Mesothelial cell of epicardium (in vitro differentiated cells): ENCODE measurements at places on chromosomes 3 and 15. TPM values are rescaled to one million over a fixed set of nuclear protein-coding genes. Genes with fewer than 3 reads are reported as not detected.

ATP11B gene
- 72.3 to 76.1 TPM (median 73.9 TPM) in 3 replicates for total RNA-seq

PLIN1 gene
- total RNA-seq, result 0.27 to 0.58 TPM (median 0.31 TPM) in 3 replicates

SPINK8 gene
- not detected in 3 replicates for total RNA-seq

CRYGS gene
- total RNA-seq, result 4.0 to 4.5 TPM (median 4.4 TPM) in 3 replicates

AGBL1 gene
- 0.05 TPM in 1 of 3 replicates, not detected in the others for total RNA-seq

THPO gene
- total RNA-seq, result 0.56 to 1.1 TPM (median 0.63 TPM) in 3 replicates

FBXL2 gene
- total RNA-seq, result 23.5 to 25.6 TPM (median 23.6 TPM) in 3 replicates

MYRIP gene
- total RNA-seq, result 0.53 to 0.63 TPM (median 0.59 TPM) in 3 replicates

TERC gene
- total RNA-seq, result 4.7 to 11.8 TPM (median 6.5 TPM) in 3 replicates

IFT57 gene
- total RNA-seq, result 43.1 to 52.5 TPM (median 44.3 TPM) in 3 replicates

SCAP gene
- total RNA-seq, result 104 to 113 TPM (median 109 TPM) in 3 replicates

MYZAP gene
- 3.3 to 3.9 TPM (median 3.8 TPM) in 3 replicates for total RNA-seq

HESX1 gene
- 1.5 to 2.4 TPM (median 1.7 TPM) in 3 replicates for total RNA-seq

- DNase-seq, result no peak
Measured at GRCh38 chr3:45075821-45076625, 49.9 kb downstream of the CLEC3B start.

DNA sequence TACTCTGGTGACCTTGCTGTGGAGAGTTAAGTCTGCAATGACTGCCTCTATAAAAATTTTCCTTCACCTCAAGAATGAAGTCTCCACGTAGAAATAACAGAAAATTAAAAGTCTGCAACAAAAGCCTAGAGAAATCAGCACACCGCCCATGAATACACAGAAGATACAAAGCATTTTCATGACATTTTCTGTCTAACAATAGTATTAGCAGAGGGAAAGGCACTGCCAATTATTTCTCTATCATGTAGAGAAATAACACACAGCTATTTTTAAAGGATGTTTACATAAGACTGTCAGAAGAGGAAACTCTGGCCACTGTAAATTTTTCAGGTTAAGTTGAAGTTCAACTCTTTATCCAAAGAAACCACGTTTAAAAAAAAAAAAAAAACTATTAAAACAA, 80.8 kb downstream of the GSK3B start:
- DNase-seq, result no peak

DNA sequence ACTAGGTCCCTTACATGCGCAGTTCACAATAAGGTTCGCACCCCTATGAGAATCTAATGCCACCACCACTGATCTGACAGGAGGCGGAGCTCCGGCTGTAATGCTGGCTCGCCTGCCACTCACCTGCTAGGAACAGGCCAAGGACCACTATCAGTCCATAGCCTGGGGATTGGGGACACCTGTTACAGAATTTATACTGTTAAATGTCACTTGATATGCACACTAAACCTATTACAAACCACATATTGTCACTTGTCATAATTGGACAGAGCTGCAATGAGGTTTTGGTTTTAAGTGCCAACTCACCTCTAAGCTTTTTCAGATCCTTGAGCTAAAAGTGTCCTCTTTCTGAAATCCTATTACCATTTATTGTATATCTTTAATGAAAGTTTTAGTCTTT, 507.9 kb upstream of the TPRG1 start:
- DNase-seq, result no peak

DNA sequence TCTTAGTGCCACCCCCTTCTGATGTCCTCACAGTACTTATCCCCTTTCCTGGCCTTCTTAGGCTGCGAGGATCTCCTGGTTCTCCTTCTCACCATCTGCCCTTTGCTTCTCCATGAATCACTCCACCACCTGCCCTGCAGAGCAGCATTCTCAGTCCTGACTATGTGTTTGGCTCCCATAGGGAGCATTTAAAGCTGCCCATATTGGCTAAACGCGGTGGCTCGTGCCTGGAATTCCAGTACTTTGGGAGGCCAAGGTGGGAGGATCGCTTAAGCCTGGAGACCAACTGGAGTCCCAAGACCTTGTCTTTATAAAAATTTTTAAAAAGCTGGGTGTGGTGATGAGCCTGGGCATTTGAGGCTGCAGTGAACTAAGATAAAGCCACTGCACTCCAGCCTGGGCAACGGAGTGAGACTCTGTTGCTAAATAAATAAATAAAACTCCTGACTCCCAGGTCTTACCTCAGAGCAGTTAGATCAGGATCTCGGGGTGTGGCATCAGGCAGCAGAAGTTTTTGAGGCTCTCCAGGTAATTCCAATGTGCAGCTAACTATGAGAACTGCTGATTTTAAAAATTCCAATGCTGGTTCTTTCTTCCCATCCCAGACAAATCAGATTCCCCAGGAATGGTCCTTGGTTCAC, 36.2 kb upstream of the TLE3 start:
- no peak for DNase-seq

DNA sequence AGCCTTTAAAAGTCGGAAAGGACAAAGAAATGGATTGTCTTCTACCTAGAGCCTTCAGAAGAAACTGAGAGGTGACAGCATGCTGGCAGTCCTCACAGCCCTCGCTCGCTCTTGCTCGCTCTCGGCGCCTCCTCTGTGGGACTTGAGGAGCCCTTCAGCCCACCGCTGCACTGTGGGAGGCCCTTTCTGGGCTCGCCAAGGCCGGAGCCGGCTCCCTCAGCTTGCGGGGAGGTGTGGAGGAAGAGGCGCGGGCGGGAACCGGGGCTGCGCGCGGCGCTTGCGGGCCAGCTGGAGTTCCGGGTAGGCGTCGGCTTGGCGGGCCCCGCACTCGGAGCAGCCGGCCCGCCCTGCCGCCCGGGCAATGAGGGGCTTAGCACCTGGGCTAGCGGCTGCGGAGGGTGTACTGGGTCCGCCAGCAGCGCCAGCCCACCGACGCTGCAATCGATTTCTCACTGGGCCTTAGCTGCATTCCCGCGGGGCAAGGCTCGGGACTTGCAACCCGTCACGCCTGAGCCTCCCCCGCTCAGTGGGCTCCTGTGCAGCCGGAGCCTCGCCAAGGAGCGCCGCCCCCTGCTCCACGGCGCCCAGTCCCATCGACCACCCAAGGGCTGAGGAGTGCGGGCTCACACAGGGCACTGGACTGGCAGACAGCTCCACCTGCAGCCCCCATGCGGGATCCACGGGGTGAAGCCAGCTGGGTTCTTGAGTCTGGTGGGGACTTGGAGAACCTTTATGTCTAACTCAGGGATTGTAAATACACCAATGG, 953.8 kb upstream of the GBE1 start:
- DNase-seq, result no peak

GRCh38 chr3:155070932-155071387, 9.2 kb upstream of the MME start:
- DNase-seq, result no peak

- DNase-seq, result no peak
Measured at GRCh38 chr3:120429921-120430361, 20.9 kb downstream of the FSTL1 start.

- DNase-seq, result no peak
Measured at GRCh38 chr3:112126511-112126911, 6.5 kb downstream of the GCSAM start.

DNA sequence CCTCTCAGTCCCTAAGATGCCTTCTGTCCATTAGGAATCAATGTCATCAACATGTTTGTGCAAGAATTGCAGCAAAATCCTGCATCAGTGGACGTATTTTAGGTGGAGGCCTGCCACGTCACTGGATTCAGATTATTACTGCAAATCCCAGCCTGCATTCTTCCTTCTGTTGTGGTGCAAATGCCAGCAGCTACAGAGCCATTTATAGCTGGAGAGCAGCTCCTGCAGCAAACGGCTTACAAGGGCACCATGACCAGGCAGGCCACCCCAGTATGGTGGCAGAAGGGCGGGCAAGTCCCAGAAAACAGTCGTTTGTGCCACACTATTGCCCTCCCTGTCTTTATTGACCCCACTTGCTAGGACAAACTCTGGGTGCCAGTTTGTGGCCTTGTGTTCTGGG, 74.7 kb downstream of the SNRK start:
- no peak for DNase-seq

DNA sequence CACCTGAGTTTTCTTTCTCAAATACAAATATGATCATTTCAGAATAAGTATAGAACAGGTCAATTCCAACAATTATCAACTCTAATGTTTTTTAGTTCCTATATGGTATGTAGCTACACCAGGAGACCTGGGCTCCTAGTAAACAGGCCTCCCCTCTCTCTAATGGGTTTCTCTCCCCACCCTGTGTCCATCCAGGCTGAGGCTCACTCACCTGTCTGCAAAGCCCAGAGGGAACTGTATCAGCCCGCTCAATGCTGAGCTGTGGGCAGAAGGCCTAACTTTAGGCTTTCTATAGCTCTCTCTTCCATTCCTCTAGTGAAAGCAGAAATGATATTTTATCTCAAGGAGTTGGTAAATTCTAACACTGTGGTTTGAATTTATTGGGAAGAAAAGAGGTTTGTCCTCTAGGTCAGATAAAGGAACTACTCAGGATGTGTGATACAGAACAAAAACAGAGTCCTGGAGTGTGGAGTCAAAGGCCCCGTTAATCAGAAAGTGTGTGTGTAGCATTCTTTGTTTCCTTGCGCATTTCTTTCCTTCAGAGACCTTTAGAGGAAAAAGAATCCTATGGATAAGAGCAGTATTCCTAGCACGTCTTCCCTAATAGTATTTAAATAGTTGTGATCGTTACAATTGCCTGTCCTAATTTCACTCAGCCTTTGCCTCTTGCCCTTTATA, 408.9 kb downstream of the PYDC2 start:
- no peak for DNase-seq

- DNase-seq, result no peak
Measured at GRCh38 chr15:81265256-81265943, 58.5 kb downstream of the STARD5 start.

GRCh38 chr3:107574650-107575049, 51.9 kb downstream of the BBX start:
- DNase-seq, result no peak

GRCh38 chr3:10632741-10633140, 127.4 kb upstream of the ATP2B2 start:
- no peak for DNase-seq

- DNase-seq, result no peak
Measured at GRCh38 chr15:96625256-96625655, 294.8 kb downstream of the NR2F2 start.

- no peak for DNase-seq
Measured at GRCh38 chr3:148923592-148923991, 58.5 kb downstream of the CPA3 start.

DNA sequence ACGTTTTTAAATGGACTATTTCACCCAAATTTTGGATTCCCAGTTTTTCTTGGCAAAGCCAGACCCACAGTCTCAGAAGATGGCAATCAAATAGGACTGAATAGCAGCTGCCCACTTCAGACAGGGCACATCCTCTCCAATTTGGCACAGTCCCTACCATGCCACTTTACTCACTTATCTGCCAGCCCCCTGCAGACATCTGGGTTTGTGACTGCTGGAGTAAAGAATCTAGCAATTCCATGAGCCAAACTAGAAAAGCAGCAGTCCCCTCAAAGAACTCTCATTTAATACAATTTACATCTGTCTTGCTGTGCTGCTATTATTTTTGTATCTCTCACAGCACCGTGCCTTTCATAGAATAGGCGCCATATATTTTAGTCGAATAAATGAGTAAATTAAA, 16.0 kb upstream of the LRRN1 start:
- no peak for DNase-seq

GRCh38 chr15:62069551-62069950, 2.8 kb downstream of the C2CD4A start:
- no peak for DNase-seq

- DNase-seq, result peak; percentile 51
Measured at GRCh38 chr3:158768361-158768787, 33.5 kb upstream of the MFSD1 start.

DNA sequence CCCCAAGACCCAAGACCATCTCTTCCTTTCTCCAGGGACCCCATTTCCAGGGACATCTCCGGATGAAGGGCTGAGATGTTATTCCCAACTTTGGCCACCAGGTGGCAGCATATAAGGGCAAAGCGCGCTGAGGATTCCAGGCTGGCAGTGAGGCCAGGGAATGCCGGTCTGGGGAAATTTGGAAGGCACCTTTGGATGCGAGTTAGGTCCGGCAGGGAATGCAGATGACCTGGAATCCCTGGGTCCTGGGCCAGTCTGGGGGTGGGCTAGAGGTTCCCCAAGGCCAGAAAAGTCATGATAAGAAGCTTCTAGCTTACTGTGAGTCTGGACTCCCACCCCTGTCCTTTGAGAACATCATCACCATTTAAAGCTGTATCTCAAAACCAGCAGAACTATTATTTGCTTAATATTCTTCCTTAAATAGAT, 1.6 kb upstream of the CHST13 start:
- no peak for DNase-seq

DNA sequence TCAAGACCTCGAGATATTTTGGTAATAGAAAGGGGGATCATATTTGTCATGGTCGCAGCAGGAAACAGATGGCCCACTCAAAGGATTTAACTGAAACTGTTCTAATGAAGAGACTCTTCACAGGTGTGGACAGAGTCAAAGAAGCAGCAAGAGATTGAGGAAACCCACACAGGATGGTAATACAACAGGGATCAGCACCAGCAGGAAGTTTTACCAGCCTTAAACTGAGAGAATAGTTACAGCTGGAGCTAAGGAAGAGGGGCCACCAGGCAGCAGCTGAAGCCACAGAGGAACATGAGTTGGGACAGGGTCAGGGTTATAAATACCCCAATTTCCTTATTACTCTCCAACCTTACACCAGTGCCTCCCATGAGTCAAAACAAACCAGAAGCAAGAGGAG, 131.8 kb upstream of the UBE2E2 start:
- no peak for DNase-seq

- no peak for DNase-seq
Measured at GRCh38 chr15:37028625-37029296, 71.6 kb downstream of the MEIS2 start.

DNA sequence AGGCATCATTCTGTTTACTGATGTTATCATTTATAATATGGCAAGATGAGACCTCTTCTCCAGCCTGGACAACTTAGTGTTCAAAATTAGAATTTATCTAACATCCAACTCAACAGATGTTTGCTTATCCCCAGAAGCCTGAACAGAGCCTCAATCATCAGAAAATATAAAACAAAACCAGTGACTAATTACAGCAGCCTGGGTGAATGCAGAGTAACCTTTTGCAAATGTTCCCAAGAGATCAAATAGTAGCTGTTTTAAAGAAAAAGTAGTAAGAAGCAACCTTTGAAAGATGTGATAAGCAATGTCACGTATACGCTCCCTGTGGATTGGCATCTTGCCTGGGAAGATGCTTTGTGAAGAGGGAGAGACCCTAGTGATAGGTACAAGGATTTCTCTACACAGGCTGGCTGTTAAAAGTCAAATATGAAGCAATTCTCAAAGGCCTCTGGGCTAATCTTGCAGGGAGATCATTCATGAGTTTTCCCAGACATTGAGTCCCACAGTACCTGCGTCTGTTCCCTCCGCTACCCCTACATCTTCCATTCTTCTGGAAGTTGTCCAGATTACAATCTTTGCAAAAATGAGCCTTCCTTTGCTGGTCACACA, 39.3 kb upstream of the PRICKLE2 start:
- DNase-seq, result no peak
